Activated T-cell treated with anti-CD3 and anti-CD28 coated beads, Interleukin-2, amount 50 U/mL, for 72 hours (primary cell): ENCODE measurements at places on chromosomes 1 and 21. TPM values are rescaled to one million over a fixed set of nuclear protein-coding genes. Genes with fewer than 3 reads are reported as not detected.

DNA sequence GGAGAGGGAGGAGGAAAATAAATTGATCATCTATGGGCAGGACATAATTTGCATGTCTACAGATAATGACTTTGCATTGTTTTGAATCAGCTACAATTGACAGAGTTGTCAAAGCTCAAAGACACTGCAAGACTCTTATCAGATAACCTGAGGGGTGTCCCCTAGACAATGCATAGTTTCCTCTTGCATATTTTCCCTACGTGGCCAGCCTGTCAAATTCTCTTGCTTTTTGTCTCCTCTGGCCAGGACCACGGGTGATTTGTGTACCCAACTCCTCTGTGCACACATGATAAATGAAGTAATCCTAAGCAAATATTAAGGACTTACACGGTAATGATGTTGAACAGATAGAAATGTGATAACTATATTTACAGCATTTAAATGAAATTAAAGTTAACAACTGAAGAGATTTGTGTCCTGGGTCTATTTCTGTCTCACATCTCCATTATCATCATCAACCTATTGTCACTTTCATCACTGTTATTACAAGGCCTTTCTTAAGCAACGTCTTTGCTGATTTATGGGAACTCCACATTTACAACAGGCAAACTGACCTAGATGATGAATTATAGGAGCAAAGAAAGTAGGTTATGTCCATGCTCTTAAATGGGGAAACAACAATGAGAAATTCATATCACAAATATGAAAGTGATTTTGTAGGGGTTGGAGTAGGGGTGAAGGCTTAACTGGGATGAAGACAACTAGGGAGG lies 18.8 kb downstream of the BATF3 start:
- no peak for DNase-seq

DNA sequence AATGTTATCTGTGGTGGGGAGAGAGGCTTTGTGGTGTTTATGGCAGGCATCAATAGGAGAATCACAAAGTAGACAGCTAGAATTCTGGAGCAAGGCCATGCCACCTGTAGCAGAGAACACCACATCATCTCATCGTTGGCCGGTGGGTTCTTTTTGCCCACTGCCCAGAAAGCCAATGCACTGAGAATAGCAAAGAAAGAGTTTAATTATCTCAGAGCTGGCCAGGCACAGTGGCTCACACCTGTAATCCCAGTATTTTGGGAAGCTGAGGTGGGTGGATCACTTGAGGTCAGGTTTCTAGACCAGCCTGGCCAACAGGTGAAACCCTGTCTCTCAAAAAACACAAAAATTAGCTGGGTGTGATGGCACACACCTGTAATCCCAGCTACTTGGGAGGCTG lies 99.2 kb upstream of the COG2 start:
- no peak for DNase-seq

DNA sequence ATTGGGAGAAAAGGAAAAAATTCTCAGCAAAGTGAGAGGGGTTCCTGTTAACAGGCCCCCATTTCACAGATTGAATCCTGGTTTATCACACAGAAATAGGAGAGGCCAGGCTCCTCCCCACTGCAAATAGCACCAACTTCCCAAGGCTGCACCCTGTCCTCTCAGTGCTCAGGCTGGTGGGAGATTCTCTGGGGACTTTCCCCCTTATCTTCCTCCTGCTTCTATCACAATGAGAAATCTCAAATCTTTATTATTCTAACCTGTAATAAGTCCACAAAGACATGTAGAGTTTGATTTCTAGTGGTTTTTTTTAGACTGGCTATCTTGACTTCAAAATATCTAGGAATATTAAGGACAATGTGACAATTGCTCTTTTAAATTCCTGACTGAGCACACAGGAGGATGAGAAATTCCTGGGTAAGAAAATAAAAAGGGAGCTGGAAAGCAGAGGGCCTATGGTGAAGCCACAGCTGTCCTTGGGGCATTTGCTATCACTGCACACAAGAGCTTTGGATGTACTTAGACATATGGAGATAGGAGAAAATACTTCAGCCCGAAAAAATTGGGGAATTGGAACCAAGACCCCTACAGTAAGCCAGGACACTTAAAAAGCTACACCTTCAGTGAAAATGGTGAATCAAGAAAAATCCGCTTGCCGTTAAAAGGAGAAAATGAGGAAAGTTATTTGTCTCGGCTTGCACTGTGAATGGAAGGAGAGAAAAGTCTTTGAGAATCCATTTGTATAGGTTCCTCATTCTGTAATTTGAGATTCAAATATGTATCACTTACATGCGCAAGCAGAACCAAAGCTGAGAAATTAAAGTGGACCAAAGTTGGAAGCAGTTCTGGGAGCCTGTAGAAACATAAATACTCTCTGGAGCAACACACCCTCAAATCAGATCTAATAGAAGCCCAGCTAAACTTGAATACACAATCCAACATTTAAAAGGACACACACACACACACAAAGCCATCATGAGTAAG lies 65.9 kb upstream of the C1orf105 start:
- DNase-seq = no peak

- DNase-seq = peak; percentile 74
Measured at GRCh38 chr1:37682334-37682987, 9.9 kb upstream of the CDCA8 start.

DNA sequence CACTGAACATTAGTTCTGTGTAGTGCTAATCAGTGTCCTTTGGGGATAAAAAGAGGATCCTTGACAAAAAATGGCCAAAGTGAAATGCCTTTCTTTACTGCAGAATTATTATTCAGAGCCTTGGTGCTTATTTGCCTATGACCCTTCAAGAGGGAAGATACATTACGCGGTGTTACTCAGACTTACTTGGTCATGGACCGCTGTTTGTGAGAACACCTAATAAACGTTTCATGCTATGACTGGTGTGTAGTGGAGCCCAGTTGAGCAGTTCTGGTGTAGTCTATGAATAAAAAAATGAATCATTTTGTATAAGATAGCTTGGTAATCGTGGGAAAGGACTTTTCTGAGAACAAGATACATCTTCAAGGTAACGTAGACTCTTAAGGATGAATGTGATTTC lies 8.3 kb downstream of the NFYC start:
- peak; percentile 17 for DNase-seq

- DNase-seq = no peak
Measured at GRCh38 chr1:84940481-84940880, 47.5 kb upstream of the LPAR3 start.

DNA sequence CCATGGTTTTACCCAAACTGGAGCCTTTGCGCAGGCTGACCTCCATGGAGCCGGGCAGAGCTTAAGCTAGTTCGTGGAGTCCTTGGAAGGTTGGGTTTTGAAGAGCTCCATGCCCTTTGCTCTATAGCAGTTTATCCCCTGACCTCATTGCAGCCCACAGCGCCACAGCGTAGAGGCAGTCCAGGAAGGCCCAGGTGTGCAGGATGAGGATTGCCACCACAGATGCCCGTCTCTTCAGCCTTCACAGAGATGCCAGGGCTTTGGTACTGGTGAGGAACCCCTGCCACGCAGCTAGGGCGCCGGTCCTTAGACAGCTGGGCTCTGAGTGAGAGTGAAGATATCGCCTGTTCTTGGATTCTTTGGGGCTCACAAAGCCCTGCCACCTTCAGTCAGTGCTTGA lies 138.6 kb downstream of the PEX14 start:
- no peak for DNase-seq

SIK1 gene
- 5.1 TPM for total RNA-seq

LCE1D gene
- total RNA-seq = not detected

ALPL gene
- total RNA-seq = not detected

MCOLN2 gene
- 57.6 TPM for total RNA-seq
